ENCODE measurements at places on chromosomes 3 and 15.

- no peak for DNase-seq
These were observed 12.0 kb downstream of the LYSMD4 start for GRCh38 chr15:99721104-99721778.

DNA sequence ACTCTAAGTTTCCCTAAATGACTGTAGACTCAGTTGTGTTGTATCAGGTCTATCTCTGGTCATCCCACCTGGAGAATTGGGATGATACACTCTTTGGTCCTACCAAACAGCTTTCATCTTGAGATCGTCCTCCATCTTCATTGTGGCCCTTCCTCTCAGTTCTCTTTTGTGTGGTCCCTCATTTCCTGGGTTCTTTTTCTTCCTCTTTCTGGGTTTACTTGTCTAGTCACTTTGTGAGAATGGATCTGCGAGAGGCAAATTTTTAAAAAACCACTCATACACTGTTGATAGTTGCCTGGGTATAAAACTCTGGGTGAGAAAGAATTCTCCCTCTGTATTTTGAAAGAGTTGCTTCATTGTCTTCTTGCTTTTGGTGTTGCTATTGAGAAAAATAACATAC is 6.0 kb upstream of the AMOTL2 start:
- DNase-seq, result no peak

GRCh38 chr15:72034351-72034750 is 83.6 kb downstream of the MYO9A start:
- no peak for DNase-seq

DNA sequence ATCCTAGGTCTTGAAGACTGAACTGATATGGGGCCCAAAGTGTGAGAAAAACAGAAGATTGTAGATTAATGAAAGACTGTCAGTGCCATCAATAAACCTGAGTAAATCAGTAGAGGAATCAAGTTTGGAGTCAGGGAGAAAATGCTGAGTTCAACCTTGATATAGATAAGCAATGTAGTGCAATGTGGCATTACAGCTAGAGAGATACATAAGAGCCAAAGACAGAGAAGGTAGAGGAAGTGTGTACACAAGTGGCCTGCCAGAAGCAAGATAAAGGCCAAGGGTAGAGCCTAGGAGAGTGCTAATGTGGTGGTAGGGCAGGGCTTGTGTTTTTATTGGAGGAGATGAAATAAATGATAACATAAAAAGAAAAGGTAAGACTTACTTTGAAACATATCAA is 26.0 kb upstream of the EID1 start:
- no peak for DNase-seq

DNA sequence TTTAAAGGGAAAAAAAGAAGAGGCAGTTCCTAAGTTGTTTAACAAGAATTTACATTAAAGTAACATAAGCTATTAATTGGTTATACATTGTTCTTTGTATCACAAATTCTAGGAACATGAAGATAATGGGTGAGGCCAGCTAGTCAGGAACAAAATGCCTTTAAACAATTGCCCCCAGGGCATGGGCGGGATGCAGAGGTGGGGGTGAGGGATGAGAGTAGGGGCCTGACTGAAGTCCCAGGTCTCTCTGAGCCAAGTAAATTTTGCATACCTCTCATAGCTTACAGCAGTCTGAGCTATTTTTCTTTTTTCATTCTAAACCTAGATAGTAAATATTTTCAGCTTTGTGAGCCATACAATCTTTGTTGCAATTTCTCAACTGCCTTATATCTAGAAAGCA is 77.8 kb upstream of the RNU6-1 start:
- no peak for DNase-seq

DNA sequence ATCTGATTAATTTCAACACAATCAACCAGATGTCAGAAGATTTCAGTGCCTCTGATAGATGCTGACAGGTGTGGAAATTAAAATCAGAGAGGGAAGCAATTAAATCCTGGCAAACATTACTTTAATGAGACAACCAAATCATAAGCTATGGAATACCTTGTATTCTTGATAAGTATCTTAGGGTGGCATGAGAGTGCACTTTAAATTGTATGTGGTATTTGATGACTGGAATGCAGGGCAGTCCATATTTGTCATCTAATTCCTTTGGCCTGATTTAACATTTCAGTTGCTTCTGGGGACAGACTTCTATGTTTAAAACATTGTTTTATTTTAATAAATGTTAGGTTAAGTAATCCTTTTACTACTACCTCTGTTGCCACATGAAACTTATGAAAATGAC is 184.1 kb downstream of the LPP start:
- no peak for DNase-seq

- DNase-seq, result no peak
These were observed 66.3 kb upstream of the ACAD9 start for GRCh38 chr3:128813097-128813496.

- DNase-seq, result no peak
These were observed 6.3 kb downstream of the TMEM43 start for GRCh38 chr3:14131134-14131533.

- no peak for DNase-seq
These were observed 93.7 kb upstream of the TSC22D2 start for GRCh38 chr3:150314248-150315004.

- no peak for DNase-seq
These were observed 76.0 kb downstream of the SLC12A8 start for GRCh38 chr3:125136515-125136914.

DNA sequence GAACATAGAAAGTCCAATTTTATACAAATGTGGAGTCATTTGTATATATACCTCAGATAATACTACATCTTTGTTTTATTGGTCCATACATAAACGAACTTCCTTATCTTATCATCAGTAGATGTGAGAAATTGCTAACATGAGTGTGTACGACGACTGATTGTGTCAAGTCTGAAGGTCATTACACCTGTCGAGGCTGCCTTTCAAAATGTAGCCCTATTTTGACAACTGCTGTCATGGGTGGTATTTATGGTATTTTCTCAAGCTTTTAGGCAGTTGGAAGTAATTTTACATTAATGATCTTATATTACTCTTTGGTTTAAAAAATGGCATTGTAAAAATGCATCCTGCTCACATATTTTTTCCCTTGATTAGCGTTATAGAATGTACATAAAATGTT is 183.7 kb upstream of the DNAJC19 start:
- DNase-seq, result no peak

DNA sequence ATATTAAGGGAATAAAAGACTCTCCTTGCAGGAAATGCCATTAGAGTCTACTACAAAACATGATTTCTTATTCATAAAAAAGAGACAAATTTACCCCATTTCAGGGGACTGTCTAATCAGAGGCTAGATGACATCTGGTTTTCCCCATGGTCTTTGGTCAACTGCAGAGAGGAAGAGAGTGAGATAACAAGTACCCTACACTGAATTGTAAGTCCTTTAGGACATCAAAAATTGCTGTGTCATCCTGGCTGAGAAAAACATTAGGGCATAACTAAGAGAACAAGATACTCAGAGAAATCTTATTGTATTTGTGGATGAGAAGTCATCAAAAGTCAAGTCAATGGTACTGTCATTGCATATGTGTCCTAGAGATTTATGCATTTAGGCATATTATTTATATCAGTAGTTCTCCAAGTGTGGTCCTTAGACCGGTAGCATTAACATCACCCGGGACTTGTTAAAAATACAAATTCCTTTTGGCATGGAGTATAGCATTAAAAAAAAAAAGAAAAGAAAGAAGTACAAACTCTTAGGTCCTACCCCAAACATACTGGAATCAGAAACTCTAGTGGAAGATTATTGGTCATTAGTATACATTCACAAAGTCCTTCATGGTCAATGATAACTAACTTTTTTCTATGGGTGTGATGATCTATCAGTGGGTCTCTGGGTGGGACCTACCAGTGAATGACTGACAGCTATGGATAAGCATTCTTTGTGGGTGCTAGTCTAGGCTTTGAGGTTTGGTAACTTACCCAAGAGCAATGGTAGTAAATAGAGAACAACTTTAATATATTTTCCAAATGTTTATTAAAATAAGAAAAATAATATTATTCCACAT is 29.0 kb upstream of the TBC1D5 start:
- no peak for DNase-seq

DNA sequence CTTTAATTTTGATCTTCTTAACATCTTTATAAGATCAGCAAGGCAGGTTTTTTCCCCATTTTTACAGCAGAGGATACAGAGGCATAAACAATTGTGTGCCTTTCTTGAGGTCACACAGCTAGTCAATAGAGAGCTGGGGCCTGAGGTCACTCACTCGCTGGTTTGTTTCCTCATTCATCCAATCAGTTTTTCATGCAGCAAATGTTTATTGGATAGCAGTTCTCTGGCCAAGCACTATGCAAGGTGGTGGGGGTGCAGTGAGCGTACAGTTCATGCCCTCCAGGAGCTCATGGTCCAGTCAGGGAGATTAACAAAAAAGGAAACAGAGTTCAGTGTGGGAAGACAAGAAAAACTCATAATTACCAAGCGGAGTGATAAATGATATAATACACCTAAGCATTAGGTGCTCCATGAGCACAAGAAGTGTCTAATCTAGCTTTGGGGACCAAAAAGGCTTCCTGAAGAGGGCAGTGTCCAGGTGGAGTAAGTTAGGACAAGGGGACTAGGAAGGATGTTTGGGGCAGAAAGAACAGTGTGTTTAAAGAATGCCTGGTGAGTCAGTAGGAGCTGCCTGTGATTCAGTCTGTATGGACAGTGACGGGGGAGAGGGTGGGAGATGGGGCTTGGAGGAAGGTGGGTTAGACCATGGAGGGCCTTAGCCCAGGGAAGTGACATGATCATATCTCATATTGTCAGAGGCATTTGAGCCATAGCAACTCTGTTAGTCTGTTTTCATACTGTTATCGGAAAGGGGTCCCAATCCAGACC is 29.3 kb downstream of the MAP2K5 start:
- no peak for DNase-seq

DNA sequence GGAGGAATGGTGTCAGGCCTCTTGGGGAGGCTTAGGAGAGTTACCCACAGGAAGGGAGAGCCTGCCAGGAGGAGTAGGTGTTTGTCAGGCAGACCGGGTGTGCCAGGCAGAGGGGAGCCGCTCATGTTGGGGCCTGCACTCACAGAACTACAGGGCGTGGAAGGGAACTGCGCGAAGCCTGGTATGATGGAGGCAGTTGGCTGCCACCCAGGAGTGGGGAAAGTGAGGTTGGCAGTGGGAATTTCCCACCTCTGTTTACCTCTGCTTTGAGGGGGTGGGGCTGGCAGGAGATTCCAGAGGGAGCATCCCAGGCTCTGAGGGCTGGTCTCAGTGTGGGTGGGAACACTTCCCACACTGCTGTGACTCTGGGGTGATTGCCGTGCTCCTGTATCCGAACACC is 99.9 kb downstream of the SLCO3A1 start:
- DNase-seq, result no peak

- DNase-seq, result no peak
These were observed 70.0 kb upstream of the HEG1 start for GRCh38 chr3:125125821-125126245.

GRCh38 chr3:72414481-72415016 is 433.7 kb downstream of the SHQ1 start:
- no peak for DNase-seq

GRCh38 chr15:72197460-72198355 is at the start of gene GRAMD2A:
TSS of gene GRAMD2A (minus strand) at chr15:72197787.
- no peak for DNase-seq

DNA sequence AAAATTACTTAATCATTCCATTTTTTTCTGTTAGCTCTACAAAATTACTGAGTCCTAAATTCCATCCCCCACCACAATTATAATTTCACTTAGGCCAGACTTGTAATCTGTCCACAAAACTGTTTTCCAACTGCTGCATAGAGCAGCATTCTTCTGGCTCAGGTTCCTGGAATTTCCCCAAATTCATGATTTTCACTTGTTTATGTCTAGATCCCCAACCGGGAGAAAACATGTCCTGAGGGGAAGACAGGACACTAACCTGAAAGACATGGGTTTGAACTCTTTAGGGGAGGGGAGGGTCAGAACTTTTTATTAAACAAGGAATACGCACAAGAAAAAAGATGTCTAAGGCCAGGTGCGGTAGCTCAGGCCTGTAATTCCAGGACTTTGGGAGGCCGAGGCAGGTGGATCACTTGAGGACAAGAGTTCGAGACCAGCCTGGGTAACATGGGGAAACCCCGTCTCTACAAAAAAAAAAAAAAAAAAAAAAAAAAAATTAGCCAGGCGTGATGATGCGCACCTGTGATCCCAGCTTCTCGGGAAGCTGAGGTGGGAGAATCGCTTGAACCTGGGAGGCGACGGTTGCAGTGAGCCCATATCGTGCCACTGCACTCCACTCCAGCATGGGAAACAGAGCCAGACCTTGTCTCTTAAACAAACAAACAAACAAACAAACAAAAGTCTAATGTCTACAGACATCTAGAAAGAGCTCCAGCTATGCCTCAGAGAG is 1.5 kb downstream of the ETFA start:
- no peak for DNase-seq

GRCh38 chr3:77254967-77255831 is 215.3 kb downstream of the ROBO2 start:
- no peak for DNase-seq
